NCI-H510A treated with DMSO at 0.1 percent for 48 hours (cell line): ENCODE measurements at places on chromosomes 1 and 21.

- no peak for DNase-seq
These were observed 550.7 kb downstream of the PTPRU start for GRCh38 chr1:29786791-29787732.

DNA sequence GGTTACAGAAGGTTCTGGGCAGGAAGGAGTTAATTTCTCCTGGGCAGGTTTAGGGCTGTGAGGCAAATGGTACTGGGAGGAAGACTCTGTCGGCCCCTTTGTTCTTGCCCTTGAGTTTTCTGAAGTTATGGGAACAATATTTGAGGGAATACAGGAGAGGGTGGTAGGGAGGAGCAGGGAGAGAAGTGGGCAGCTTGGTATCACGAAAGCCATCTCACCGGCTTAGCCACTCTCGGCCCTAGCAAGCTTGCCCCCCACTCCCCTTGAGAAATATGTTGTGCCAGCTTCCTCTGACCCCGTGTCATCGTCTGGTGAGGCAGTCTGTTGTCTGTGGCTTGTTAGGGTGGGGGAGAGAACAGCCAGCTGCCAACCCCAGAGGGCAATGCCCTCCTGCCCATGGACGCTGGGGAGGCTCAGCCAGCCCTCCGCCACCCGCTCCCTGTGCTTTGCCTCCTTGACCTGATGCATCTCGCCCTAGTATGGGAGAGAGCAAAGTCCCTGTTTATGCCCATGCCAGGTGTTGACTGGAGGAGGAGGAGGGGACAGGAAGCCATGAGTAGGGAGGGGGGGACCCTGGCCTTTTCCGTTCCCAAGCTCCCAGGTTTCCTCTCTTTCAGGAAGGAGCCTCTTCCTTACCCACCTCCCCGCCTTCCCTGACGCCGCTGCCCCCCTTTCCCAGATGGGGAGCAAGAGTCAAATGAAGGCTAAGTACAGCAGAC lies 1.2 kb downstream of the EFNA1 start:
- DNase-seq, result peak; percentile 77

- no peak for DNase-seq
These were observed 45.1 kb upstream of the SCCPDH start for GRCh38 chr1:246678816-246679793.

DNA sequence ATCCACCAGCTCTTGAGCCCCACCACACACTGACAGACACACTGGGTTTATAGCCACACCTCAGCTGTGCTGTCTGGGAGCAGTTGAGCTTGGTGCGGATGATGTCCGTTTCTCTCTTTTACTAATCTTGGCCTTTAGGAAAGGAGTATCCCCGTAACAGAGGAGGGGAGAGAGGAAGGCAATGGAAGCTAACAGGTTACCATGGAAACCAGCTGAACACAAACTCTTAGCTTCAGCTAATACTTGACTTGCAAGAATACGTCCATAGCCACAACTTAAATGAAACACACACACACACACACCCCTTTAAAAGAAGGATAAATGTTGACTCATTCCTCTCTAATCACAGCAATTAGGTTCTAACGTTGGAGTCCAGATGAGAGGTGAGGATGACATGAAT lies 28.0 kb upstream of the LRRN2 start:
- no peak for DNase-seq

- DNase-seq, result no peak
These were observed 2.2 kb downstream of the AJAP1 start for GRCh38 chr1:4656533-4657140.

DNA sequence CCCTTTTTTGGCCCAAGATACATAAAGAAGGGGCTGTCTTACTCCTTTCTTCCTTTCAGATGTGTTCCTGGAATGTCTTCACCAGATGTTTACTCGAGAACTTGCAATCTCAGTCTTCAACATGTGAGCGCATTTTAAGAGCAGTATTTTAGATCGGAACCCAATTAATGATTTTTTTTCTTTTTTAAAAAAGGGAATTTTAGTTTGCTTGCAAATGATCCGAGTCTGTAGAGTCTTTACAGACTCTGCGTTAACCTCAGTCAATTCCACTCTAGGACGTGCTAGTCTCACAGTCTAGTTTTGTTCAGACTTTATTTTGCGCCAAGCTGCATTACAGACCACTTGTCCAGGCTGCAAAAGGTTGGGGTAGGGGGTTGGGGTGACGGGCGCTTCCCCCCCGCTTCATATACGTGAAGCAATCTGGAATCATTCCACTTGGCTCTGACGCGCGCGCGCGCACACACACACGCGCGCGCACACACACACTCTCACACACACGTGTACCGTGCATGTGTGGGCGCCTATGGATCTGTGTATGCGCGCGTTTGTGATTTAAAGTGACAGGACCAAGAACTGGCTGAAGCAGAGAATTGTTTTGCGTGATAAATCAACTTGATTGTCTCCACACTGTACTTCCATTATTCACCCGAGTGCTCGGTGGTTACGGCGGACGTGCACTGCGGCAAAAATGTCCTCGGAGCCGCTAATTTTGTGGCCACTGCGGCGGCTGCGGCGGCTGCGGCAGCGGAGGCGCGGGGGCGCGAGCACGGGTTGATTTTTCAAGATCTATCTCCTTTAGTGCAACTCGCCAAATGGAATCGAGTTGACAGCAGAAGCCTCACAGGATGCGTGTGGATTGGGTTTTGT lies 25.6 kb upstream of the NFIA start:
- DNase-seq, result peak; percentile 76

DNA sequence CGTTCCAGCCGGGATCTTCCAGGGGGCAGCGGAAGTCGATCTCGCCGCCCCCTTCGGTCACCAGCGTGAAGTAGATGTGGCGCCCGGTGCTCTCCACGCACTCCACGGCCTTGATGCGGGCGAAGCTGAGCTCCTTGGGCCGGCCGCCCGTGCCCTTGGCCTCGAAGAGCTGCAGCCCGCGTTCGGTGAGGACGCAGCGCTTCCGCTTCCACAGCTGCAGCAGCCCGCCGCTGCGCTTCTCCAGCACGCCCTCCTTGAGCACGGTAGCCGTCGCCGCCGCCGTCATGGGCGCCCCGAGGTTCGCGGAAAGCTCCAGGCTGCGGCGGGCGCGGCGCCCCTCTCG lies 516 bp downstream of the PHLDA3 start:
- DNase-seq, result peak; percentile 33

DNA sequence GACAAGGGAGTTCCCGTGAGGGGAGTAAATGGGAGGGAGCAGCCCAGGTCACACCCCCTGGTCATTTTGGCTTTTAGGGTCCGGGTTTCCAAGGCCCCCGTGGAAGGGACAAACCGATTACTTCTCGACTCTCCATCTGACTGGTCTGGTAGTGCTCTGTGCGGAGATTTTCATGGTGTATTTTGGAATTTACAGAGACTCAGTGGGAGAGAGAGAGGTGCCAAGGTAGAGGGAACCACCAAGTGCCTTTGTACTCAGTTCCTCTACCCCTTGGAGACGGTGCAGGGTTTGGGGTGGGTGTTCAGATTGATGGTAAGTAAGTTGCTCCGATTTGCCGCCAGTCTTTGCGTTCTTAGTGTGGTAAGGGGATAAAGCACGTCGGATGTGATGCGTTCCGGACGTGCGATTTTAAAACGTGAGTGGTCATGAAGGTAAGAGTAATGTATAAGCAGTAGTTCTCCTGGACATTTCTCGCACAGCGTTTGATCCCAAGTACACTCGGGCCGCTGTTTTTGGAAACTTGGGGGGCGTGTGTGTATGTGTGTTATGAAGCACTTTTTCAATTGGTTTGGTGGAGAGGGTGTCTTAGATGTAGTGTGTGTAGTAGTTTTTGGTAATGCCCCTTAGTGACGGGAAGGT lies 682 bp downstream of the SUCO start:
- DNase-seq, result peak; percentile 33

GRCh38 chr1:8789314-8790214 lies 27.9 kb downstream of the RERE start:
- peak; percentile 66 for DNase-seq

- peak; percentile 31 for DNase-seq
These were observed 8.0 kb upstream of the MAN1C1 start for GRCh38 chr1:25608488-25609178.

- peak; percentile 72 for DNase-seq
These were observed at the start of gene PCNX2 for GRCh38 chr1:233295237-233295974. Gene PCNX2, minus strand, starts transcription at chr1:233295725. Its CDS starts 247 bp downstream, at chr1:233295478.

- DNase-seq, result no peak
These were observed 19.6 kb upstream of the OVAAL start for GRCh38 chr1:180539136-180539535.
